HT1080 (cell line): ENCODE measurements at places on chromosomes 12 and 14. TPM values are rescaled to one million over a fixed set of nuclear protein-coding genes. Genes with fewer than 3 reads are reported as not detected.

The GYS2 gene
- not detected in 2 replicates for total RNA-seq

GRCh38 chr14:98489115-98489514, 782.9 kb downstream of the BCL11B start:
- DNase-seq, result peak; percentile 74

The HOTAIR gene
- total RNA-seq, result 0.88 TPM in 1 of 2 replicates, not detected in the other

- peak; percentile 5 for DNase-seq
These were observed 211.9 kb upstream of the FAR2 start for GRCh38 chr12:28937196-28937595.

- peak; percentile 30 for DNase-seq
These were observed 40.2 kb upstream of the APPL2 start for GRCh38 chr12:105275997-105276733.

The TMEM233 gene
- not detected in 2 replicates for total RNA-seq

DNA sequence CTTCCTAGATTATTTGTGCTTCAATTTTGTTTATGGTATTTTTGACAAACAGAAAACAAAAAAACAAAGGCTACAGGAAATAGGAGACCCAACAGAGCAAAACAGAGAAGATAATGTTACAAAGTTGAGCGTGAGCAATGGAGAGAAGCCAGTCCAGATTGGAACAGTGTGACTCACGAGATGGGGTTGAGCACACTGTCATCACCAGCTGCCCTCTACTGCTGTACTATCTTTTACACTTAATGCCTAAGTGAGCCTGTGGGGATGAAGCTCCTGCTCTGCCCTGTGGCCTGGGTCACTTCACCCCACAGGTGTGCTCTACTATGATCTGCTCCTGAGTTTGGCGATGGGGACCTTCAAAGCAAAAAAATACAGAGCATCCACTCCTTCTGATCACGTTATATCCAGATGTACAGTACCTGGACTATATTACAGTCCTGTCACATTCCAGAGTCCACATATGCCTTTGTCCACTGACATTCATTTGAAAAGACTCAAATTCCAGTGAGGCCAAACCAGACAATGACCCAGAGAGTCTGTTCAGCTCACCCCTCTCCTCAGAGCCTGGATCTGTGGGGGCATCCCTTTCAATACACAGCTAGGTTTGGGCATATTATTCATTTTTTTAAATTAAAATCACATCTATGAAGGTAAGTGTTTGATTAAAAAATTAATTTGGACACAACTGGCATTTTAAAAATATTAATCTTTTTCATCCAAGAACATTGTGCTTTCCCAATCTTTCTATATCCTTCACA, 4.4 kb downstream of the IPO8 start:
- DNase-seq, result peak; percentile 81

The C14orf180 gene
- not detected in 2 replicates for total RNA-seq

- no peak for DNase-seq
These were observed 65.4 kb downstream of the DACT1 start for GRCh38 chr14:58703161-58703506.
